Endodermal cell (in vitro differentiated cells): ENCODE measurements at places on chromosomes 12 and 14. TPM values are rescaled to one million over a fixed set of nuclear protein-coding genes. Genes with fewer than 3 reads are reported as not detected.

DNA sequence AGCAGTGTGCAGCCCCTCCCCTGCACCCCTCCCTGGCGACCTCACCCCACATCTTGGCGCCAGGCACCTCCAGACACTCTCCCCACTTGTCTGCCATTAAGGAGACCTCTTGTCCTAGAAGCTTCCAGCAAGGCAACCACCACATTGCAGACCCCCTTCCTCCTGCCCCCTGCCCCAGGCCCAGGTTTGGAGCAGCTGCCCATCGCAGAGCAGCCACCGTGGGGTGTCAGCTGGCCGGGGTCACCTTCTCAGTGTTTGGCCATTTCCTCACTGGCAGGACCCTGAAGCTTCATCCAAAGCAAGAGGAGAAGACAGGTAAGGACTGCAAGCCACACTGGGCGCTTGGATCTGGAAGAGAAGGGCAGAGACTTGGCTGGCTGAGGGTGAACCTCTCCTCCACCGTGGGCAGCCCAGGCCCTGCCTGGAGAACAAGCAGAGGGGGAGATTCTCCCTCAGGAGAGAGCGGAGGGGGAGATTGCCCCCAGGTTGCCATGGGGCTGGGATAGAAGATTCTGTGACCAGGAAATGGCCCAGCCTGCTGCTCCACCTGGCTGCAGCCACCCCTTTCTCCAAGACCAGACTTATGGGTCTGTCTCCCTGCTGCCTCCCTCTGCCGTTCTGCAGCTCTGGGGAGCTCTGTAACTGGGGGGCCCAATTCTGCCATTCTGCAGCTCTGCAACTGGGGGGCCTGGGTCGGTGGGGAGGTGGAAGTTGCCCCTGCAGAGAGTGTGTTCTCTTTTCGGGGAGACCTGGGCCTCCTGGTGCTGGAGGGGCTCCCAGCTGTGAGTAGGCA is 72.9 kb upstream of the C14orf180 start:
- H3K27ac ChIP-seq = no peak overlapping the region
- no peaks in the 10 kb centered on the region for H3K36me3 ChIP-seq
- H3K4me3 ChIP-seq = no peak overlapping the region
- H3K27me3 ChIP-seq = no peaks in the 10 kb centered on the region
- H3K4me1 ChIP-seq = no peaks in the 10 kb centered on the region
- peak; percentile 36 for DNase-seq

Gene TAS2R43
- total RNA-seq = 1.4 and 2.5 TPM in 2 replicates

DNA sequence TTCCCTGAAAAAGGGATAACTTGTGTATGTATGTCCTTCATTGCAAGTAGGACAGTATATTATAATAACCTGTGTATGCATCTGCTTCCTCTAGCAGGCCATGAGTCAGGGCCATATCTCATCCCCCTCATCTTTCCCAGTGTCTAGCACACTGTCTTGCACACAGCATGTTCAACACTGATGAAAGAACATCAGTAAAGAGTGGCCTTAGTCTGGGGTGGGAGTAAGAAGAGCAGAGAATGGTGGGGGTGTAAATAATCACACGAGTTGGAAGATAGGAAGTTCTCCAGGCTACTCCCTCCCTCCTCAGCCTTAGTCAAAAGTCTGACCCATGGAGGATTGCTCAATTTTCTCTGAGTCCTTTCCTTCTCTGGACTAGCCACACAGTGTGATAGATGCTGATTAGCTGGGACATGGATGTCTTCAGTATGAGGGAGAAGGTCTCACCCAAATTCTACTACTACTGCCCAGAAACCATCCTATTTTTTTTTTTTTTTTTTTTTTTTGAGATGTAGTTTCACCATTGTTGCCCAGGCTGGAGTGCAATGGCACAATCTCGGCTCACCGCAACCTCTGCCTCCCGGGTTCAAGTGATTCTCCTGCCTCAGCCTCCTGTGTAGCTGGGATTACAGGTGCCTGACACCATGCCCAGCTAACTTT is 14.6 kb upstream of the SP1 start:
- no peak for DNase-seq
- H3K27ac ChIP-seq = no peak overlapping the region
- H3K27me3 ChIP-seq = no peaks in the 10 kb centered on the region

DNA sequence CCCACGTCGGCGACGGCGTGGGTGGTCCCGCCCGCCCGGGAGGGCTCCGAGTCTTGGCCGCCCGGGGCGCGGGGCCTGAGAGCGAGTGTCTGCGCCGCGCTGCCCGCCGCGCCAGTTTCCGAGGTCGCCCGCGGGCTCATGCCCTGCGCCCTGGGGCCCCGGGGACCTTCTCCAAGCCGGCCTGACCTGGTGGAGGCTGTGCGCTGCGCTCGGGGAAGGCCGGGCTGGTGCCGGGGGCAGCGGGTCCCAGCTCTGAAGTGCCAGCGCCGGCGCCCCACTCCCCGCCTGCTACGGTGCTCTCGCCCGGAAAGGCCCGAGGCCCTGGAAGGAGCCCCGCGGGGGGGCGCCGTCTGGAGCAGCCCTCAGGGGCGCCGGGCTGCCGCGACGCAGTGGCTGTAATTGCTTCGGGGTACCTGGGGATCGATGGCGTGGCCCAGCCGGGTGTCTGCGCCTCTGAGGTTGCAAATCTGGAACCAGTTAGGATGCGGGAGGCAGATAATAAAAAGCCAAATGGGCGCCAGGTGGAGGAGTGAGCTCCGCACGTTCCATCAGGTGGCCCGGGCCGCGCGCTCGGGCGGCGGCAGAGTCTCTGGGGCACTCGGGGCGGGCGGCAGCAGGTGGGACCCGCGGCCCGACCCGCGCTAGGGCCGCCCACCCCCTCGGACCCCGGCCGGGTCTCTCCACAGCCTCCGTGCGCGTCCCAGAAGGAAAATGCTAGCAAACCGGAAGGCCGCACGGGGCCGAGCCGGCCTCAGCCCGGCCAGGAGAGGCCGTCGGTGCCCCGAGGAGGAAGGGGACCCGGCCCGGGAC is 102.3 kb upstream of the DIO3 start:
- peak; percentile 82 for DNase-seq
- H3K4me3 ChIP-seq = no peak overlapping the region
- no peaks in the 10 kb centered on the region for H3K36me3 ChIP-seq
- H3K4me1 ChIP-seq = no peaks in the 10 kb centered on the region

DNA sequence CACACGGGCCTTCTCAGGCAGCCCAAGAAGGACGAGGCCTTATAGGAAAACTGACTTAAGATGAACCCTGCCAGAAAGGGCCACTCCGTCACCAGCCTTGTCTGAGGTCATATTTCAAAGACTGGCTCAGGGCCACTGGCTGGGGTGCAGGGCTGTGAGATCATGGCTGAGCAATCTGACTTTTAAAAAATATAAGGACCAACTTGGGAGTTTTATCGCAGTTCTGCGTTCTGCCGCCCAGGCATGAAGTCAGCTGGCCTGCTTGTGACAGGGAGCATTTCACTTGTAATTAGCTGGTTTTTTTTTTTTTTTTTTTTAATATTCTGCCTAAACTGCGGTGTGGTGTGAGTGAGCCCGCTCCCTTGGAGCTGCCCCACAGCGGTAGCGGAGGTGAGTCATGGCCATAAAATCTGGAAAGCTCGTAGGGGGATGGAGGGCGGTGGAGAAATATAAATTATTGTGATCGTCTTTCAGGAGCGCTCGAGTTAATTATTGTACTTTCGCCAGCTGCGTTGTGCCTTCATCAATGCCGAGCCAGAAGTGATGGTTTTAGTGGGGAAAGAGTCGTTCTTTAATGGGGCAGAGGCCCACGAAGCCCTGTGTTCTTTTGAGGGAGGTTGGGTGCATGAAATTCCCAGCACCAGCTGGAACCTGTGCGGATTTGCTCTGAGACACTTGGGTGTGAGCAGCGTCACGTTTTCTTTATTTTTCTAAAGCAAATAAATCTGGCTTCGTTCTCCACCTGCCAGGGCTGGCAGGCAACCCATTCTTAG is 231.9 kb downstream of the C12orf75 start:
- no peak overlapping the region for H3K4me3 ChIP-seq
- no peak overlapping the region for H3K27ac ChIP-seq
- H3K27me3 ChIP-seq = no peaks in the 10 kb centered on the region
- DNase-seq = peak; percentile 84

Gene AGAP2
- total RNA-seq = 0.27 and 0.44 TPM in 2 replicates

Gene KRT85
- not detected in 2 replicates for total RNA-seq

DNA sequence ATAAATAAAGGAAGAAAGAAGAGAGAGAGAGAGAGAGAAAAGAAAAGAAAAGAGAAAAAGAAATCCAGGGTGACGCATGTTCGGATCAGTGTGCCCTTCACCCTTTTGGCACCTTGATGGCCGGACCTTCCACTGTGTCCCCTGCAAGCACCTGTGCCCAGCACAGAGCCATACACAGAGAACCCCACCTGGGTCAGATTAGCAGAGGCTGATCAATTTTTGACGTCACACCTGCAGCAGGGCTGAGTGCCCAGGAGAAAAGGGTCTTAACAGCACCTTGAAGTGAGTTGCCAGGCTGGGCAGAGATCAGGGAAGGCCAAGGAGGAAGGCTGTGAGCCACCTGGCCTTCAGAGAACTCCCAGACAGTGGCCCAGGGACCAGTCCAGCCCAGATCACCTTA is 114.4 kb downstream of the CALM1 start:
- H3K4me1 ChIP-seq = no peaks in the 10 kb centered on the region
- no peaks in the 10 kb centered on the region for H3K36me3 ChIP-seq
- H3K27ac ChIP-seq = no peak overlapping the region

- peak overlapping the region; percentile 77 for H3K27ac ChIP-seq
- H3K4me3 ChIP-seq = peak overlapping the region; percentile 88
- DNase-seq = no peak
- no peaks in the 10 kb centered on the region for H3K27me3 ChIP-seq
- peaks cover 2% of the 10 kb centered on the region for H3K4me1 ChIP-seq
Observed at GRCh38 chr12:55737581-55738122, 5.3 kb upstream of the GDF11 start.
